ENCODE measurements at places on chromosomes 2 and 18. TPM values are rescaled to one million over a fixed set of nuclear protein-coding genes. Genes with fewer than 3 reads are reported as not detected.
A peak's percentile ranks its signal among the peaks of the same experiment; 100 is the strongest.

Gene TUBA4B
- not detected for total RNA-seq

DNA sequence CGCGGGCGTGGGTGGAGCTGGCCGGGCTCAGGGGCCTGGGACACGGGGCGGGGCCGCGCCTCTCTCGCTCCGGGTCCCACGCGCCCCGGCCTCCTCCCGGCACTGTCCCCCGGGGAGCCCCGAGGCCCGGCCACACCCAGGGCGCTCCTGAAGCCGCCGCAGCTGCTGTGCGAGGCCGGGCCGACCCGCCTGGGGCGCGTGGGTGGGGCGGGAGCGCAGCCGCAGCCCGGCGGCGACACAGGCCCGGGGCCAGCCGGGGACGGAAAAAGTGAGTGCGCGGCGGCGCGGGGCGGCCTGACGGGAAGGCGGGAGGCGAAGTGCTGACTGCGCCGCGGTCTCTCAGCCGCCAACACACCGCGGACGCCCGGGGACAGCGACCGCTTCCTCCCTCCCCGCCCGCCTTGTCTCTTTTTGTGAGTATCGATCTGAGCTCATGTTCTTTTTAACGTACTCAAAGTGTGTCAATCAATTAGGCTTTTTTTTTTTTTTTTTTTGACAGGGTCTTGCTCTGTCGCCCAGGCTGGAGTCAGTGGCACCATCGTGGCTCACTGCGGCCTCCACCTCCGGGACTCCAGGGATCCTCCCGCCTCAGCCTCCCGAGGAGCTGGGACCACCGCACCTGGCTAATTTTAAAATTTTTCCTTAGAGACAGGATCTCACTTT is 14.5 kb downstream of the PDCD1 start:
- DNase-seq: peak; percentile 53

DNA sequence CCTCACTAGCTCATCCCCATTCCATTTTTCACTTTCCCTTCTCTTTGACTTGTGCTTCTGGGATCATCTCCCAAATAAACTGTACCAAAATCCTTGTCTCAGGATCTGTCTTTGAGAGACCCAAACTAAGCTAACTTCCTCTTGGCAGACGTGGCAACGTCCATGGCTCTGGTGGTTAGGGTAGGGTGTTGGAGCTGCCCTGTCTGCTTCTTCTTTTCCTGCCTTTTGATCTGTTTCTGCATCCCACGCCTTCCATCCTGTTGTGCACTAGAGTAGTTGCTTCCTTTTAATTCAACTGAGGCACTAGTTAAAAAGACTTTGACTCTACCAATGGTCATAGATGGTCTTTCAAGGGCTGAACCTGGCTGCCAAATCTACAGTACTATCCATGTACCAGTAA is 5.5 kb upstream of the MAP4K4 start:
- no peak for DNase-seq

- DNase-seq: no peak
Measured at GRCh38 chr18:48790226-48790863, 160.4 kb downstream of the SMAD7 start.

DNA sequence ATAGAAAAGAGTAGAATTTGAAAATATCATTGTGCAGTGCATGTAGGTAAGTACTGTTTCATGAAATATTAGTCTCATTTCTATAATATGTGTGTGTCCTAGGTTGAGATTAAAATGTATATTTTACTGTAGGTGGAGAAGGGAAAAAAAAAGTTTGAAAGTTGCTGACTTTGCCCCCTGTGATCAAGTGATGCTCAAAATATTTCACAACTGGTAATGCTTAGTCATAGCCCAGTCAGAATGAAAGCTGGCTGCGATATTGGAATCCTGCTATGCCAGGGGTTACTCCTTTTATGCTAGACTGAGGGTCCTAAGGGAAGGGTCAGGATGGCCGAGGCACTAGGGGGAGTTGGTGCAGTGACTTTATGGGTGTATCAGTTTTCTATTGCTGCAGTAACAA is 19.5 kb upstream of the CFAP36 start:
- DNase-seq: no peak
